ENCODE measurements at places on chromosomes 16 and 17. TPM values are rescaled to one million over a fixed set of nuclear protein-coding genes. Genes with fewer than 3 reads are reported as not detected.

DNA sequence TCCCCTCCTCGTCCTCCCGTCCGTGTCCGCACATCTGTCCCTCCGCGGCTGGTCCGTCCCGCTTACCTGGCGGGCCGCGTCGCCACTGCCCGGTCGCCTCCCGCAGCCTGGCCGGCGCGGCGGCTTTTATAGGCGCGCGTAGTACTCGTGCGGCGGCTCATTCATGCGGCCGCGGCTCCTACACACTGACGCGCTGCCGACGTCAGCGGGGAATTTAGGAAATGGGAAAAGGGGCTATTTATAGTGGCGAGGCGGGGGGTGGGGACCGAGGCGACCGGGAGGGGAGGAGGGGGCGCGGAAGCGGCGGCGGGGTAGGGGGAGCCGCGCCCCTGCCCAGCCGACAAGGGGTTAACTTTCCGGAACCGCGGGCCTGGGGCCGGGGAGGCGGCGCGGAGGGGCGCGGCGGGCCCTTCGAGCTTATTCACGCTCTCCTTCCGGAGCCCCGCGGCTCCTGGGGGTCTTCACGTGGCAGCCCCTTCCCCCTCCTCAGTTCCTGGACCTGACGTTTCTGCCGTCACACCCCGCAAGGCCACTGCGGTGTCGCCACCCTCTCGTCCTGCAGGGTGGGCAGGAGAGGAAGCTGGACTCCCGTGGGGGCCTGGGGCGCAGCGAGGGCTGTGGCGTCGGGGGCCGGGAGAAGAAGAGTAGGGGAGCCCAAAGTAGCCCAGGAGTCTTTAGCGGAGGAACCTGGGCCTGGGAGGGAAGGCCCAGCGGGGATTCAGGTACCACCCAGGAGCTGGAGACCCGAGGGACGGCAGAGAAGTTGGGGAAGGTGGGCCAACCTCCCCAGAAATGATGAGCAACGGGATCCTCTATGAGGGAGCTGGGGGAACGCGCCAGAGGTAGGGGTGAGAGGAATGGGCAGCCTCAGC, 3.6 kb upstream of the HIC1 start:
- H3K4me3 ChIP-seq, result peak overlapping the region; percentile 21
- no peak overlapping the region for H3K27ac ChIP-seq
- H3K27me3 ChIP-seq, result no peaks in the 10 kb centered on the region
- peak; percentile 58 for DNase-seq

- peaks cover 9% of the 10 kb centered on the region for H3K4me1 ChIP-seq
- no peak for DNase-seq
- no peak overlapping the region for H3K4me3 ChIP-seq
- no peak overlapping the region for H3K27ac ChIP-seq
- no peaks in the 10 kb centered on the region for H3K27me3 ChIP-seq
- no peaks in the 10 kb centered on the region for H3K36me3 ChIP-seq
These were observed 399.9 kb upstream of the CDH11 start for GRCh38 chr16:65521633-65522328.

DNA sequence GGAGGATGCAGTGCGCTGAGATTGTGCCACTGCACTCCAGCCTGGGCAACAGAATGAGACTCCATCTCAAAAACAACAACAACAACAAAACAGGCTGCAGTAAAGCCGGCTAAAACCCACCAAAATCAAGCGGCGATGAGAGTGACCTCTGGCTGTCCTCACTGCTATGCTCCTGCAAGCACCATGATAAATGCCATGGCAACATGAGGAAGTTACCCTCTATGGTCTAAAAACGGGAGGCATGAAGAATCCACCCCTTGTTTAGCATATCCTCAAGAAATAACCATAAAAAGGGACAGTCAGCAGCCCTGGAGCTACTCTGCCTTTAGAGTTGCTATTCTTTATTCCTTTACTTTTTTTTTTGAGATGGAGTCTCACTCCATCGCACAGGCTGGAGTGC, 8.4 kb upstream of the LGALS3BP start:
- no peak for DNase-seq
- no peaks in the 10 kb centered on the region for H3K27me3 ChIP-seq
- H3K4me3 ChIP-seq, result no peak overlapping the region

- H3K27me3 ChIP-seq, result no peaks in the 10 kb centered on the region
- H3K36me3 ChIP-seq, result no peaks in the 10 kb centered on the region
- H3K4me1 ChIP-seq, result peaks cover 8% of the 10 kb centered on the region
- DNase-seq, result peak; percentile 80
These were observed 8.8 kb downstream of the CDK5R1 start for GRCh38 chr17:32495359-32496231.

Gene ZNF23
- 10.0 TPM for total RNA-seq

- H3K4me1 ChIP-seq, result no peaks in the 10 kb centered on the region
- no peaks in the 10 kb centered on the region for H3K27me3 ChIP-seq
- no peak overlapping the region for H3K4me3 ChIP-seq
- H3K27ac ChIP-seq, result no peak overlapping the region
- DNase-seq, result no peak
These were observed 18.9 kb upstream of the MAP3K14 start for GRCh38 chr17:45335721-45336120.

Gene NPTX1
- 1.6 TPM for total RNA-seq

DNA sequence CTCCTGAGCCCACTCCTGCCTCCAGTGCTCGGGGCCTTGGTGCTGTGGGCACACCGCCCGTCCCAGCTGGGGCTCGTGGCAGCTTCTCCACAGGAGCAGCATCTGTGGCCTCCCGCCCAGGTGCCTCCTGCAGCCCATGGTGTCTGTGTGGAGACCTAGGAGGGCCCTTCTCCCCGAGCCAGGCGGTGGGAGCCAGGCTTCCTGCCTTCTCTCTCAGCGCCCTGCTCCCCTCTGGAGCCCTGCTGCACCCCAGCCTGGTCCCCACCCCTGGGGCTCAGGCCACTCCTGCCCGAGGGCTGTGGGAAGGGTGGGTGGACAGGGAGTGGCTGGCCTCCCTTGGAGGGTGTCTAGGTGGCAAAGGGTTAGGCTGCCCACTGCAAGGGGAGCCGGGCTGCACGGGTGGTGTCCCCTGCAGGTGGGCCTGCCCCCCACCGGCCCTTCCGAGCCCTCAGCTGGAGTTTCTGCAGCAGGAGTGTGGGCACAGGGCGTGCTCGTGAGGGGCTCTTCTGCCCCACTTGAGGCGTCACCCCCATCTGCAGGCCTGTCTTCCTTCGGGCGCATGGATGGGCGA, 11.0 kb downstream of the CENPX start:
- no peaks in the 10 kb centered on the region for H3K4me1 ChIP-seq
- no peak overlapping the region for H3K27ac ChIP-seq
- no peaks in the 10 kb centered on the region for H3K27me3 ChIP-seq
- DNase-seq, result no peak

GRCh38 chr17:28364665-28365363, at the start of gene SEBOX:
SEBOX (minus strand) TSS chr17:28365199; CDS start chr17:28365151, 48 bp downstream.
- H3K27me3 ChIP-seq, result no peaks in the 10 kb centered on the region
- H3K4me3 ChIP-seq, result no peak within 1 kb of the TSS
- DNase-seq, result no peak
- H3K4me1 ChIP-seq, result no peaks in the 10 kb centered on the region
- no peak within 1 kb of the TSS for H3K27ac ChIP-seq

GRCh38 chr17:68389041-68389440, 68.3 kb downstream of the WIPI1 start:
- no peaks in the 10 kb centered on the region for H3K36me3 ChIP-seq
- H3K4me3 ChIP-seq, result no peak overlapping the region
- no peak for DNase-seq
- no peak overlapping the region for H3K27ac ChIP-seq
- no peaks in the 10 kb centered on the region for H3K27me3 ChIP-seq

DNA sequence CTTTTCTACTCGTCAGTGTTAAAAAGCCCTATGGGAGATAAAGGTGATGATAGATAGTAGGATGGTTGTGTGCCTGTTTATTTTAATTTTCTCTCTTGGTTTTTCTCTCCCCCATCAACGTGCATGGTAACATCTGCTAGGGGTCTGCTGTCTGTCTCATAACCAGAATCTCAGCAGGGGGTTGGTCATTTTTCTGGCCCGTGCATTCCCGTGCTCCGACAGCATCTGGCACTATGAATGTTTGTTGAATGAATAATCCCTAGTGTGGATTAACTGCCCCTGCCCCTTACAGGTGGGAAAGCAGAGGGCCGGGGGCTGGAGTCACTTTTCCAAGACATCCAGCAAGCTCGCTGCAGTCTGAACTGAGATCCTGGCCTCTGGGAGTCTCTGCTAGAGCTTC, 6.3 kb downstream of the CA5A start:
- no peaks in the 10 kb centered on the region for H3K27me3 ChIP-seq
- no peaks in the 10 kb centered on the region for H3K4me1 ChIP-seq
- no peak overlapping the region for H3K4me3 ChIP-seq
- DNase-seq, result no peak
- H3K36me3 ChIP-seq, result no peaks in the 10 kb centered on the region

DNA sequence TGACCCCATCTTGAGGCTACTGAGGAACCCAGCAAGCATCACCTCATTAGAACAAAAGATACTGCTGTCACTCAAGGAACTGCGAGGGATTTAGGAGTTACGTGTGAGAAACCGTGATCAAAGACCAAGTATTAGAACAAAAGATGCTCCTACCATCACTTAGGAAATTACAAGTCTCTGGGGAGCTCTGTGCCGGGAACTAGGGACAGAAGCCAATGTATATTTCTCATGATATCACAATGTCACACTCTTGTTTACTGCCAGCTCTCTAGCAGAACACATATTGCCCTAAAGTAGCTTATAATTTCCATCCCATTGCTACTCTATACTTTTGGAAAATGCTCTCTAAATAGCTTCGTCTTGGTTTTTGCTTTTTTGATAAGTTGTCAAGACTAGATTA, 214.5 kb downstream of the HS3ST3A1 start:
- H3K27me3 ChIP-seq, result no peaks in the 10 kb centered on the region
- H3K27ac ChIP-seq, result no peak overlapping the region
- no peak for DNase-seq
- no peaks in the 10 kb centered on the region for H3K36me3 ChIP-seq
- H3K4me3 ChIP-seq, result no peak overlapping the region
- H3K4me1 ChIP-seq, result no peaks in the 10 kb centered on the region

DNA sequence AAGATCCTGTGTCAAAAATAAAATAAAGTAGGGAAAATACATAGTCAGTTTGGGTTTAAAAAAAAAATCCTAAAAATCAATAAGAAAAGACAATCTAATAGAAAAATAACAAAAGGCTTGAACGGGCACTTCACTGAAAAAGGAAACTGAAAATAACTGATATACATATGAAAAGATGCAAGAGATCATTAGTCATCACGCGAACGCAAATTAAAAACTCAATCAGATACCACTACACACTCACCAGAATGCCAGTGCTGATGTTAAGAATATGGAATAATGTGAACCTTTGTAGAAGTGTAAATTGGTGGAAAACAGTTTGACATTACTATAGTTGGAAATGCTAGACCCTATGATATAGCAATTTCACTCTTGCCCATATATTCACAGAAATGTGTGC, 14.6 kb downstream of the GNGT2 start:
- no peak for DNase-seq
- H3K27ac ChIP-seq, result no peak overlapping the region
- no peaks in the 10 kb centered on the region for H3K36me3 ChIP-seq
- H3K4me3 ChIP-seq, result no peak overlapping the region

DNA sequence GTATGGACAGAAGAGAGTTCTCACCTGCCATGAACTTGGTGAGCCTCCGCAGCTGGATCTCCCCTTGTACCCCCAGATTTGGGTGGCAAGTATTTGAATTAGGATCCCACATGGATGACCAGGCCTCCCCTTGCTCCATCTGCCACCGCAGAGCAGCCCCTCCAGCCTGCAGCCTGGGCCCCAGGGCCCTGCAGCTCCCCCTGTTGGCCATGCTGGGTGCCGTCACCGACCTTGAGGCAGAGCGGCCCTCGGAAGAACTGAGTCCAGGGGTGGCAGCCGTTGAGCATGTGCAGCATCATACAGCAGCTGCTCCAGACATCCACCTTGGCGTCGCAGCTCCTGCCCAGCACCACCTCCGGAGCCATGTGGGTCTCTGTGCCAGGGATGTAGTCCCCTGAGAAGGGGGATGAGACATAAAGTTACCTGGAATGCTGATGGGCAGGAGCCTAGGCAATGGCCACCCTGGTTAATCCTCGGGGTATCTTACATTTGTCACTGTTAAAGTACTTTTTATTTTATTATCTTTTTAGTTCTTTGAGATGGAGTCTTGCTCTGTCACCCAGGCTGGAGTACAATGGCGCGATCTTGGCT, 9.0 kb upstream of the SPATA32 start:
- DNase-seq, result no peak
- H3K36me3 ChIP-seq, result peaks cover 6% of the 10 kb centered on the region

- no peaks in the 10 kb centered on the region for H3K36me3 ChIP-seq
- peaks cover 1% of the 10 kb centered on the region for H3K4me1 ChIP-seq
- no peak overlapping the region for H3K4me3 ChIP-seq
- no peak for DNase-seq
These were observed 14.2 kb downstream of the ANKFY1 start for GRCh38 chr17:4249452-4250029.

DNA sequence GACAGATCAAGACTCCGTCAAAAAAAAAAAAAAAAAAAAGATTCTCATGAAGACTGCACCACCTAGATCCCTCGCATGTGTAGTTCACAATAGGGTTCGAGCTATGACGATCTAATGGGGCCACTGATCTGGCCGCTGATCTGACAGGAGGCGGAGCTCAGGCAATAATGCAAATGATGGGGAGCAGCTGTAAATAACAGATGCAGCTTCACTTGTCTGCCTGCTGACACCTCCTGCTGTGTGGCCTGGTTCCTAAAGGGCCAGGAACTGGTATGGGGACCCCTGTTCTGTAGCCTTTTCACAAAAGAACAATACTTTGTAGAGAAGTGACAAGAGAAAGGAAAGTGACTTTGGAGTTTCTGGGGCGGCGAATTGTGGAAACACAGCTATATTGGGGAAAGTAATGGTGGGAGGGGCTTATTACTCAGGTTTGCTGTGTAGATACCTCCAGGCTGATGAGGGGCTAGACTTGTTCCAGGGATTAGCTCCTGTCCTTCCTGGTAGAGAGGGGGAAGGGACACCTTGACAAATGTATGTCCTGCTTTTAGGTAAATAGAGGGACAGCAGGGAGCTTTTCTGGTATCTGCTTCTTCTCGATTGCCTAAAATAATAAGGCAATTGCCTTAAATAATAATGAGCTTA, 57.1 kb downstream of the HAPSTR1 start:
- DNase-seq, result no peak
- no peak overlapping the region for H3K4me3 ChIP-seq
- no peaks in the 10 kb centered on the region for H3K27me3 ChIP-seq
- H3K36me3 ChIP-seq, result no peaks in the 10 kb centered on the region
- no peaks in the 10 kb centered on the region for H3K4me1 ChIP-seq
- H3K27ac ChIP-seq, result no peak overlapping the region

GRCh38 chr16:9437115-9437514, 345.7 kb downstream of the HAPSTR1 start:
- no peak for DNase-seq
- H3K4me3 ChIP-seq, result no peak overlapping the region
- H3K36me3 ChIP-seq, result no peaks in the 10 kb centered on the region
- H3K4me1 ChIP-seq, result no peaks in the 10 kb centered on the region

- no peak for DNase-seq
- H3K4me1 ChIP-seq, result no peaks in the 10 kb centered on the region
- peak overlapping the region; percentile 60 for H3K4me3 ChIP-seq
- no peaks in the 10 kb centered on the region for H3K36me3 ChIP-seq
- H3K27me3 ChIP-seq, result no peaks in the 10 kb centered on the region
These were observed 452 bp downstream of the SLC25A10 start for GRCh38 chr17:81712468-81713003.

- no peaks in the 10 kb centered on the region for H3K36me3 ChIP-seq
- no peak overlapping the region for H3K27ac ChIP-seq
- no peaks in the 10 kb centered on the region for H3K27me3 ChIP-seq
- no peak for DNase-seq
These were observed 52.5 kb upstream of the MNT start for GRCh38 chr17:2453325-2453724.
